ENCODE measurements at places on chromosomes 6 and 20. TPM values are rescaled to one million over a fixed set of nuclear protein-coding genes. Genes with fewer than 3 reads are reported as not detected.

DNA sequence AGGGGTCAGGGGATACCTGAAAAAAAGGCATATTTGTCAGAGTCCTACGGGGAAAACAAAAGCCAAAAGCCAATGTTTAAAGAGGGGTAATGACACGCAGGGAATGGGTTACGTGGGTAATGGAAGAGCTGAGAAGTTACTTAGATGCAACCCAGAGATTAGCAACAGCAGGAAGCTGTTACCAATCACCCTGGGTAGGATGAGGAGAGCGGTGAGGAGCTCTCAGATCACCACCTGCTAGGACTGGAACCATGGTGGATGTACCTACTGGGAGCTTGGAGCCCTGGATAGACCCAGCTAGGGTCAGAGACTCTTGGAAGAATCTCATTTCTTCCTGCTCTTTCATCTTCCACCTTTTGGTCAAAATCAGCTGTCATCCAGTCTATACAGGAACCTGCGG is 51.2 kb upstream of the RNF24 start:
- no peak overlapping the region for H3K4me3 ChIP-seq
- no peaks in the 10 kb centered on the region for H3K36me3 ChIP-seq
- H3K27ac ChIP-seq, result peak overlapping the region; percentile 93
- H3K27me3 ChIP-seq, result no peaks in the 10 kb centered on the region

DNA sequence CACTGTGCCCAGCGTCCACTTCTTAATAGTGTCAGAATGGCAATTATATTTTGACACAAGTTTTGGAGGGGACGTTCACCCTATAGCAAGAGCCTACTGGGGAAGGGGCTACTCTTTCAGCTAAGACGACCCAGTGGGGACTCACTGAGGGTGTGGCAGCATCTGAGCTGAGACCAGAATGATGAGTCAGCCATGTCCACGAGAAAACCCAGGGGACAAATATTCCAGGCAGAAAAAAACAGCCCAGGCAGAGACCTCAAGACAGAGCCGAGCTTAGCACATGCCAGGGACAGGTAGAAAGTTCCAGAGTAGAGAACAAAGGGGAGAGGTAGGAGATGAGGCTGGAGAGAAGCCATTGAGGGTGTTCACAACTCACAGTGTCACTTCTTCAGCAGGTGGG is 11.2 kb downstream of the CNBD2 start:
- DNase-seq, result no peak
- no peaks in the 10 kb centered on the region for H3K36me3 ChIP-seq
- no peak overlapping the region for H3K27ac ChIP-seq

- H3K27me3 ChIP-seq, result no peaks in the 10 kb centered on the region
- DNase-seq, result no peak
- no peak overlapping the region for H3K27ac ChIP-seq
- no peaks in the 10 kb centered on the region for H3K36me3 ChIP-seq
Measured at GRCh38 chr20:20375862-20376261, 8.0 kb downstream of the INSM1 start.

DNA sequence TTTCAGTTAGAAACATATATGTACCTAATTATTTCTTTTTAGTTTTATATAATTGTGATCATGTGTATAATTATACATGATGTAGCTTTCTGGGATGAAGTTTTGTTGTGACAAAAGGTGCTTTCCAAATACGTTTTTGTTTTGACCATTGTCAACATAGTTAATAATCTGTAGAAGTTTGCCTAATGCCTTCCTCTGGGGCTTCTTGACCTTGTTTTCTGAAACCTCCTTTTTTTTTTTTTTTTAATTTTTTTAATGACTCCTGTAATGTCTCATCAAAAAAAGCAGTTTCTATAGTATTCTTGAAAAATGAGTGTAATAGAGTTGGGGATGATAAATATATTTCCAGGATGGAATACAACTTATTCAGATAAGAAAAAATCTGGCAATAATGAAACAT is 434.7 kb upstream of the SOX4 start:
- no peaks in the 10 kb centered on the region for H3K4me1 ChIP-seq
- no peak overlapping the region for H3K4me3 ChIP-seq

DNA sequence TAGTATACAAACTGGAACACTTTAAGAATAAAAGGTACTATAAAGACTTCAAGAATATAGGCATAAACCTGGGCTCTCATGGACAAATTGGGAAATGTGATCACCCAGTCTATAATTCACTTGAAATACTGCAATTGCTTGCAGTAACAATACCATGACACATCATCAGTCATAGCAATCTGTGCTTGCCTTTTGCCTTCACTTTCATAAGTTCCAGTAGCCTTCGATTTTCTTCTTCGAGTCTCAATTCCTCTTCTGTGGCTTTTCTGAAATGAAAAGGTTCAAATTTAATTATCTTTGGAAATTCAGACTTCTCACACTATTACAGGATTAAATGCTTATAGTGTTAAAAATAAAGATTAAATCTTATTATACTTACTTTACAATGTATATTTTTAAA is 96.3 kb upstream of the ZBTB24 start:
- no peak for DNase-seq
- H3K4me1 ChIP-seq, result no peaks in the 10 kb centered on the region
- H3K36me3 ChIP-seq, result no peaks in the 10 kb centered on the region
- H3K27me3 ChIP-seq, result no peaks in the 10 kb centered on the region
- no peak overlapping the region for H3K27ac ChIP-seq

GRCh38 chr6:55925292-55925691 is 49.9 kb upstream of the BMP5 start:
- no peaks in the 10 kb centered on the region for H3K4me1 ChIP-seq
- no peak for DNase-seq
- no peaks in the 10 kb centered on the region for H3K27me3 ChIP-seq
- no peaks in the 10 kb centered on the region for H3K36me3 ChIP-seq

GRCh38 chr6:52573295-52573694 is 3.6 kb downstream of the TRAM2 start:
- peak overlapping the region; percentile 100 for H3K27ac ChIP-seq
- H3K4me3 ChIP-seq, result peak overlapping the region; percentile 40
- H3K27me3 ChIP-seq, result no peaks in the 10 kb centered on the region
- no peaks in the 10 kb centered on the region for H3K36me3 ChIP-seq
- peaks cover 62% of the 10 kb centered on the region for H3K4me1 ChIP-seq

DNA sequence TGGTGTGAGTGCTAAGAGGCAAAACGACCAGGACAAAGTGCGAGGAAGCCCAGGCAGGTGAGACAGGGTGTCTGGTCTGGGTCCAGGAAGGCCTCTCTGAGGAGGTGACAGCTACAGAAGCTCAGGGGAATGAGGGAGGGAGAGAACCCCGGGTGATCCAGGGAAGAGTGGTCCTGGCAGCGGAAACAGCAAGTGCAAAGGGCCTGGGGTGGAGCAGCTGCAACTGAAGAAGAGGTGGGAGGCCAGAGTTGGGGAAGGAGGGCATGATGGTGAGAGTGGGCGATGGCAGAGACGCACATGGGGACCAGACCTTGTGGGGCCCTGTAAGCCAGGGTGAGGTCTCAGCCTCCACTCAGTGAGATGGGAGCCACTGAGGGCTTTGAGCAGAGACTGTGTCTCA is 45.8 kb downstream of the DLGAP4 start:
- no peaks in the 10 kb centered on the region for H3K27me3 ChIP-seq
- no peaks in the 10 kb centered on the region for H3K4me1 ChIP-seq
- no peaks in the 10 kb centered on the region for H3K36me3 ChIP-seq

GRCh38 chr20:47296950-47297349 is 59.5 kb downstream of the ZMYND8 start:
- H3K36me3 ChIP-seq, result peaks cover 8% of the 10 kb centered on the region
- H3K4me1 ChIP-seq, result no peaks in the 10 kb centered on the region
- no peak overlapping the region for H3K27ac ChIP-seq
- H3K4me3 ChIP-seq, result no peak overlapping the region
- no peaks in the 10 kb centered on the region for H3K27me3 ChIP-seq
- DNase-seq, result no peak

GRCh38 chr20:34938466-34939163 is 17.0 kb downstream of the GSS start:
- no peaks in the 10 kb centered on the region for H3K27me3 ChIP-seq
- no peaks in the 10 kb centered on the region for H3K4me1 ChIP-seq
- no peak for DNase-seq
- peaks cover 48% of the 10 kb centered on the region for H3K36me3 ChIP-seq
- no peak overlapping the region for H3K4me3 ChIP-seq
- H3K27ac ChIP-seq, result peak overlapping the region; percentile 4

- no peak for DNase-seq
- H3K27me3 ChIP-seq, result no peaks in the 10 kb centered on the region
- no peak overlapping the region for H3K4me3 ChIP-seq
Measured at GRCh38 chr6:144330017-144330987, 45.2 kb downstream of the UTRN start.

DNA sequence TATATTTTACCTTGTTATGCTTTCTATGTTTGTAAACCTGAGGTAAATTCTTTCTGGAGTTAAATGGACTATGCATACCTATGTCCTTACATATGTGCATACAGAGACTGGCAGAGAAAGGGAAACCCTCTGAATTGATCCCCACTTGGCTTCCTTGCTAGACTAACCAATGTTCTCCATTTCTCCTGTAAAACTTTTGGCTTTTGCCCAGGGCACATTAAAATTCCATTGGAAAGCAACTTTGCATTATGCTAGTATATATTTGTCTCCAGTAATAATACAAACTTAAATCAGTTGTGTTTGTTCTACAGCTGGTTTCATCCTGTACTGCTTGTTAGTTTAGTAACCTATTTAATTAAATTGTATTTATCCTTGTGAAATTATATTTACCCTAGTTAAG is 646.0 kb upstream of the MARCKS start:
- H3K27me3 ChIP-seq, result no peaks in the 10 kb centered on the region
- H3K4me3 ChIP-seq, result no peak overlapping the region
- DNase-seq, result no peak

GRCh38 chr6:149922642-149923326 is at the start of gene RAET1G:
Gene RAET1G, minus strand, starts transcription at chr6:149923121. Its CDS starts 111 bp downstream, at chr6:149923010.
- H3K27me3 ChIP-seq, result no peaks in the 10 kb centered on the region
- H3K4me1 ChIP-seq, result peaks cover 7% of the 10 kb centered on the region
- H3K4me3 ChIP-seq, result peak within 1 kb of the TSS; percentile 65
- no peak within 1 kb of the TSS for H3K27ac ChIP-seq
- no peaks in the 10 kb centered on the region for H3K36me3 ChIP-seq
- DNase-seq, result peak; percentile 93

DNA sequence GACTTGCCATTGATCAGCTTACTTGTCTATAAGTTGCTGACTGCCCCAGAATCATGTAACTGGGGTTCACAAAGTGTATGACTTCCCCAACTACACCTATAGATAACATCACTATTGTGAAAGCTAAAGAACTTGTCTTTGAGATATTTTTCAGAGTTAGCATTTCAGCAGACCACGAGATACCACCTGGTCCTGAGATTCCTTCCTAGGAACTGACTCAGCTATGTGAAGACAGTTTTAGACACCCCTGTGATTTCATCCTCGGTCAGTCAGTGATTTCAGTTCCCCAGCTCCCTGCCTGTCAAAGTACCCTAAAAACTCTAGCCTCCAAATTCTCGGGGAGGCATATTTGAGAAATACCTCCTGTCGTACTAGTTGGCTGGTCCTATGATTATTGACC is 62.4 kb downstream of the TXNDC5 start:
- H3K27ac ChIP-seq, result no peak overlapping the region
- H3K36me3 ChIP-seq, result no peaks in the 10 kb centered on the region
- no peak for DNase-seq

DNA sequence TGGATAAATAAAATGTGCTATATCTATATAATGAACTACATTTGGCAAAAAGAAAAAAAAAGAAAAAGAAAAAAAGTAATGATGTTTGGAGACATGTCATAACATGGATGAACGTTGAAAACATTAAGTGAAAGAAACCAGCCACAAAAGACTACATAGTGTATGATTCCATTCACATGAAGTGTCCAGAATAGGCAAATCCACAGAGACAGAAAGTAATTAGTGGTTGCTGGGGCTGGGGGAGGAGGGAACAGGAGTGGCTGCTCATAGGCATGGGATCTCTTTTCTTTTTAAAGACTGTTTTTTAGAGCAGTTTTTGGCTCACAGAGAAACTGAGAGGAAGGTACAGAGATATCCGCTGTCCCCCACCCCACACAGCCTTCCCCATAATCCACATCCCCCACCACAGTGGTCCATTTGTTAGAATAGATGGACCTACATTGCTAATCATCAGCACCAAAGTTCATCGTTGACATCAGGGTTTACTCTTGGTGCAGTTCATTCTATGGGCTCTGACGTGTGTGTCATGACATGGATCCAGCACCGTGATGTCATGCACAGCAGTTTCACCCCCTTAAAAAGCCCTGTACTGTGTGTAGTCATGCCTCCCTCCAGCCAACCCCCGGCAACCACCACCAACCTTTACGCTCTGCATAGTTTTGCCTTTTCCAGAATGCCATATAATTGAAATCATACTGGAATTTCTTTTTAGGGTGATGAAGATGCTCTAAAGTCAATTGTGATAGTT is 240.9 kb upstream of the RREB1 start:
- H3K36me3 ChIP-seq, result no peaks in the 10 kb centered on the region
- no peaks in the 10 kb centered on the region for H3K27me3 ChIP-seq
- DNase-seq, result no peak
- H3K27ac ChIP-seq, result no peak overlapping the region

- no peak overlapping the region for H3K4me3 ChIP-seq
- no peaks in the 10 kb centered on the region for H3K27me3 ChIP-seq
- no peaks in the 10 kb centered on the region for H3K36me3 ChIP-seq
- no peaks in the 10 kb centered on the region for H3K4me1 ChIP-seq
Measured at GRCh38 chr6:158852312-158853071, 33.3 kb upstream of the EZR start.

GRCh38 chr6:139654888-139655782 is 280.7 kb upstream of the CITED2 start:
- no peak overlapping the region for H3K27ac ChIP-seq
- H3K4me3 ChIP-seq, result no peak overlapping the region
- DNase-seq, result no peak
- no peaks in the 10 kb centered on the region for H3K4me1 ChIP-seq

DNA sequence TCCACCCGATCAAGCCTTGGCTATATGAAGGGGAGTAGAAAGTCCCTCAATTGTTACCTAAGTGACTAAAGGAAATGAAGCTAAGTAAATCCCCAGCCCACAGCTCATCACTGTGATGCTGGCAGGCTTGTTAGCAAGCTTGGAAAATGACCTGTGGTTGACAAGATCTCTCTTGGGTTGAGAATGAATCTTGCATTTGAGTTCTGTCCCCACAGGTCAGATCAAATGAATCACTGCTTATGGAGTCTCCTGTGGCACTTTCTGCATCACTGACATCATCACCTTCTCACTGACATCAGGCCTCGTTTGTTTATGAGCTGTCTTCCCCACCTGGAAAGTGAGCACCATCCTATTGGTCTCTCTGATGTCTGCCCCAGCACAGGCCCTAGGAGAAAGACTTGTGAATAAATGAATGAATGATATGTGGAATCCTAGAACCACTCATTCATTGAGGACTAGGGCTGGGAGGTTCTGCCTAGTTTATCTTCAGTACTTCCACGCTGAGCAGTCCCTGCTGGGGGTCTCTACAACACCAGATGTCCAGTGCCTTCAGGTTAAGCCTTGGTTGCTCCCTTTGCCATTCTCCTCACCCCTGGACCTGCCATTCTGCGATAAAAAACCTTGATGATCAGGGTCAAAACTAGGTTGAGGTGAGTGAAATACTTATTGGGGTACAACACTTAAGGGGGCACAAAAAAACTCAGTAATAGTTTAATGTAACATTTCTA is 318.4 kb upstream of the MOCS1 start:
- H3K36me3 ChIP-seq, result no peaks in the 10 kb centered on the region
- H3K27me3 ChIP-seq, result no peaks in the 10 kb centered on the region
- no peak overlapping the region for H3K4me3 ChIP-seq
- H3K4me1 ChIP-seq, result no peaks in the 10 kb centered on the region
- H3K27ac ChIP-seq, result no peak overlapping the region

- H3K36me3 ChIP-seq, result no peaks in the 10 kb centered on the region
- no peaks in the 10 kb centered on the region for H3K4me1 ChIP-seq
- no peak for DNase-seq
- H3K27ac ChIP-seq, result no peak overlapping the region
- no peak overlapping the region for H3K4me3 ChIP-seq
Measured at GRCh38 chr6:128007658-128008057, 106.8 kb upstream of the THEMIS start.

MYH7B gene
- total RNA-seq, result 4.7 TPM

IL17A gene
- total RNA-seq, result not detected

PTK6 gene
- total RNA-seq, result not detected

SEMG1 gene
- not detected for total RNA-seq

LAMA5 gene
- total RNA-seq, result 469 TPM
